Activated naive CD8-positive, alpha-beta T cell treated with anti-CD3 and anti-CD28 coated beads, Interleukin-2, amount 50 U/mL, for 16 hours (primary cell): ENCODE measurements at places on chromosomes 3 and 15.

GRCh38 chr3:64928683-64929082, 240.9 kb upstream of the ADAMTS9 start:
- no peak for DNase-seq

- no peak for DNase-seq
Observed at GRCh38 chr3:54756330-54756731, 171.5 kb downstream of the LRTM1 start.

- DNase-seq, result no peak
Observed at GRCh38 chr3:139909811-139910210, 25.2 kb upstream of the CLSTN2 start.

- DNase-seq, result no peak
Observed at GRCh38 chr3:72977060-72977808, 19.4 kb upstream of the PPP4R2 start.

GRCh38 chr3:164608554-164609276, 469.6 kb downstream of the SI start:
- DNase-seq, result no peak

- no peak for DNase-seq
Observed at GRCh38 chr3:129211772-129212171, 28.1 kb upstream of the CNBP start.

DNA sequence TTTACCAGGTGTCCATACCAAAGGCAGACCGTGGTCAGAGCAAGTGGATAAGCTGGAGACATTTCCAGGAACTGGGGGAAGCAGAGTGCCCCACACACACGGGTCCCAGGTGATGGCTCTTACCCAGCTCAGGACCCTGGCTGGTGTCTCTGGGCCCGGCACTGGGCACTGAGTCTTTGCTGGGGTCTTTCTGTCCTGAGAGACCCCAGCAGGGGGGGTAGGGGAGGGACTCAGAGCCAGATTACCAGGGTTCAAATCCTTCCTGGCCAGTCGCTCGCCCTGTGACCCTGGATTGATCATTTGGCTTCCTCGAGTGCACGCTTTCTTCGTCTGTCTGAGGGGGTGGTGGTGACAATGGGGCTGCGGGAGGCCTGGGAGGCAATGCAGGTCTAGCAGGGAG, 95.7 kb downstream of the PLXNA1 start:
- no peak for DNase-seq

DNA sequence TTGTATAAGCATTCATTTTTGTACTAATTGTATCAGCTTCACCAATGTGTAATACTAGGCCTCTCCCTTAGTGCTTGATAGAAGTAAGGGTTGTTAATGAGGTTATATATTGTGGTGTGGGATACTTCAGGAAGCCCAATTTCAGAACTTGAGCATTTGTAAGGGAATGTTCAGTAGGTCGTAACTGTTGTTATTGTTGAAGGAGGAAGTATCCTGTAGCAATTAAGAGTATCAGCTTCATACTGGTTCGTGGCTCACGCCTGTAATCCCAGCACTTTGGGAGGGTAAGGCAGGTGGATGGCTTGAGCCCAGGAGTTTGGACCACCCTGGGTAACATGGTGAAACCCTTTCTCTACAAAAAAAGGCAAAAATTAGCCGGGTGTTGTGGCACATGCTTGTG, 30.6 kb downstream of the IQGAP1 start:
- DNase-seq, result no peak

DNA sequence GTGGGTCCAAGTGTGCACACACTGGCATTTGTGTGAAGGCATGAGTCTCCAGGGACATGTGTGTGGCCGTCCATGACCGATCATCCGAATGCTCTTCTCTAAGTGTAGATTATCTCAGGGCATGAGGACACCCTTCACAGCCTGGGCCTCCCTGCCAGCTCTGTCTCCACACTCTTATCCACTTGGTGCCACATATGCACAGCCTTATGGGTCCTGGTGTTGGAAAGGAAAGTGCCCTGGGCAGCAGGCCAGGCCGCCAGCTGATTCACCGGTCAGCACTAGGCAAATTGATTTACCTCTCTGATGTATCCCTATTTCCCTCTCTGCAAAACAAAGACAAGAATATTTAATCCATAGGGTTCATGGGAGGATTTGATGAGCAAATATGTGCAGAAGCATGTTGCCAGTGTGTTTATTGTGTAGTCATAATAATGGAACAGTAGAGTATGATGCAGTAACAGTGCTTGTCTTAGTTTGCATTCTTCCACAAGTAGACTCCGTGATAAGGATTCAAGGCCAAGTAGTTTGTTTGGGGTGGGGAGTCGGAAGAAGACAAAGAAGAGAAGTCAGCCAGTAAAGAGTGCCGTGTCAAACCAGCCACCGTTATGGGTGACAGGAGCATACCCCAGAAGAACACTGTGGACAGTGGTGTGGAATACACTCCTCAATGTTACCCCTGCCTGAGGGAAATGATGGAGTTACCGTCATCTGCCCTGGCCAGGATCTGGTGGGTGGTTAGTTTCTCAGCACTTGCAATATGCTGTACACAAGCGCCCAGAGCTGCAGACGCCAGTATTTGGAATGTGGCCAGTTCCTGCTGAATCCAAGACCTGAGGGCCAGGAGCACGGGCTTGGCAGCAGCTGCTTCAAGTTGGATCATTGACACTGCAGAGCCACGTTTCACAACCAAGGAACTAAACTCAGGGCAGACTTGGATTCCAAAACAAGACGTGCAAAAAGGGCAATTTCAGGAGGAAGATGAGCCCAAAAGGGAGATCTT, 85.1 kb downstream of the MTHFS start:
- DNase-seq, result no peak
